ENCODE measurements at places on chromosomes 12 and 14.

- no peak for DNase-seq
Observed at GRCh38 chr14:68079941-68080697, 260.5 kb downstream of the RAD51B start.

DNA sequence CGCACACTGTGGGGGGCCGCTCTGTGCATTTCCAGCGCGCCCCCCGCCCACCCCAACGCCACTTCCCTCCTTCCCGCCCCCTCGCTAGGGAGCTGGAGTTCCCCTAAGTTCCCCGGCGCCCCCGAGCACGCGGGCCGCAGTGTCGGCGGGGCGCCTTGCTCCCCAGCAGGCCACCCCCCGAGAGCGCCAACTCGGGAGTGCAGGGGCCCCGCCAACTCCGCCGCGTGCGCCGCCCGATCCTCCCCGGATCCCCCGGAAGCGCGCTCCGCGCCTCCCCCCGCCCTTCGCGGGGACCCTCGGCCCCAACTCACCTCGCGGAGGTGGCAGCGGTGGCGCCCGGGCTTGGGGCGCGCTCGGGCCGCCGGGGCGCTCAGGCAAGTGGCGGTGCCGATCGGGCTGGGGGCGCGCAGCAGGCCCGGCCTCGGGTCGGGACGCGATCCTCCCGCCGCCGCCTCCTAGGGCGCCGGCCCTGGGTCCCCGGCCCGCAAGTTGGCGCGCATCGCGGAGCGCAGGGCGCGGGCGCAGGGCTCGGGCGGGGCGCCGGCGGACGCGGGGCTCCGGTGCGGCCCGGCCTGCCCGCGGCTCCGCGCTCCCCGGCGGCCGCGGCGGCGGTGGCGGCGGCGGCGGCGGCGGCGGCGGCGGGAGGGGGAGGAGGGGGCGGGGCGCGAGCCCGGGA is at the start of gene NCOR2:
TSS of gene NCOR2 (minus strand) at position 616 of the 676 bp plus-strand sequence. CDS start 72,361 bp downstream, outside the sequence.
- peak; percentile 45 for DNase-seq

GRCh38 chr12:92275443-92276154 is 130.0 kb upstream of the BTG1 start:
- DNase-seq: no peak

DNA sequence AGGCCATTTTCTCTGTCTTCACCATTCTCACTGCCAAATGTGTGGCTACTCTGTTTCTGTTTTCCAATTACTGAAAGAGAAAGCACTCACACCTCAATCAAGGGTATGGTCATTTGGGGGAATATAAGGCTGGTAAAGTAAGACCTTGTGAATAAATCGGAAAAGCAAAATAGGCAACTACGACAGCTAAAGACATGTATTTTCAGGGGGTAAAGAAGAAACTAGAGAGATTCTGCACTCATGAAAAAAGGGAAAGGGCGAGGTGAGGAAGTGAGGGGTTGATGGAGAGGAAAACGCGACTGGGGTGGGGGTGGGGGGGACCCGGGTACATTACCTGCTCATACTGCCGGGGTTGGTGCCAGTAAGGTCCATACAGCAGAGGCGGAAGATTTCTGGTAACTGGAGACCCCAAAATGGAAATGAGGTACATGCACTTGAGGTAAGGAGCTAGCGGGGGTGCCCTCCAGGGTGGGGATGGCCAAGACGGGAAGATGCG is 19.3 kb downstream of the CHD8 start:
- no peak for DNase-seq

GRCh38 chr12:91210144-91210543 is 27.5 kb upstream of the DCN start:
- DNase-seq: no peak

DNA sequence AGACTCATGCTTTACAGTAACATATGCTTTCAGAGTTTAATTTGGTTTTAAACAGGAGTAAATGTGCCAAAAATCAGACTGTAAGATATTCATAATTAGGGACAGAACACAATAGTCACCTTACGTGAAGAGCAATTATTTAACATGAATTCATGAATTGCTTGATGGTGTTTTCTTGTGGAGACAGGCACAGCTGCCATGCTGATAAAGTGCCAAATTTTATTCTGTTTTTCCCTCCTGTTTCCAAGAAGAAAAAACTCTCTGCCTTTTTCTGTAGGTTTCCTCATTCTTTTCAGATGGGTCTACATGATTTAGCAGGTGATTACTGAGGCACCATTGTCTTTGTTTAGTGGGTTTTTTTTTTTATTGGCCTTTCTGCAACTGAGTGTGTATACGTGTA is 80.1 kb downstream of the C12orf42 start:
- no peak for DNase-seq

DNA sequence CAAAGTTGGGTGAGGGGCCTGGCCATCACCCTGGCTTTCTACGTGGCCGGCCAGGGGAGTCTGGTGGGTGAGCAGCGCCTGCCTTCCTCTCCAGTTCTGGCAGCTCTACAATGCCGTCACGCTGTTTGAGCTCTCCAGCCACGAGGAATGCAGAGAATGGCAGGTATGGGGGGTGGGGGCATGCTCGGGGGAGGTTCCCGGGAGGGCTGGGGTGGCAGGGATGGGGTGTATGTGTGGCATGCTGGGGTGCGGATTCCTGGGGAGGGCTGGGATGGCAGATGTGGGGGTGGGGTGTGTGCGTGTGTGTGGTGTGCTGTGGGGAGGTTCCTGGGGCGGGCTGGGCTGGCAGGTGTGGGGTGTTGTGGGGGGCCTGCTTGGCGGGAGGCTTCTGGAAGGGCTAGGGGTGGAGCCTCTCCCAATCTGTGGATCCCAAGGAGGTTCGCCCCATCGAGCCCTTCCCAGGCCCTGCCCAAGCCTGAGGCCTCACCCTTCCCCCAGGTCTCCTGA is 18.5 kb downstream of the RHOF start:
- no peak for DNase-seq

DNA sequence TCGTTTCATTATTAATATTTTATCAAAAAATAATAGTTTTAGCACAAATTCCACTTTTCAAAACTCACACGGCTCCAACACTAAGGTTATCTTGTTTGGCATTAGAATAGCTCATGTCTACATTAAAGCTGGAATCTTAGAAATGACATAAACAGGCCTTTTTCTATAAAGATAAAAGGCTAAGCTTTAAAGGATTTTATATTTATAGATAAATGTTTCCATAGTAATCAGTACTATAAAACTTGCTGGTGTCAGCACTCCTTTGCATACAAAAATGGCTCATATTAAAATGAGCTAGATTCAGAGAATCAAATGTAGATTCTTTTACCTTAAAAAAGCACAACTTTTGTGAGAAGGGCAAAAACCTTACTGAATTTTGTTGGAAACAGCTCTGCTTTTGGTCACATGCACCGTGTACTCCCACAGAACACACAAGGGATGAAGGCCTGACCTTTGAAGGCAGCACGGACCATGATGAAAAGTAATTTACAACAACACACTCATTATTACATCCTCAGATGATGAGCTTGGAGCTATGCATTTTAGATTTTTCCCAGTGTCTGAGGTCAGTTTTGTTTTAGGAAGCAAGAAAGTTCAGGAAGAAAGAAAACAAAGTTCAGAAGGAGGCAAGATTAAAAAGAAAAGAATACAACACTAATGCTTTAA is 202.8 kb downstream of the BCAT1 start:
- no peak for DNase-seq

GRCh38 chr12:8089716-8090115 is 7.6 kb downstream of the NECAP1 start:
- DNase-seq: no peak

DNA sequence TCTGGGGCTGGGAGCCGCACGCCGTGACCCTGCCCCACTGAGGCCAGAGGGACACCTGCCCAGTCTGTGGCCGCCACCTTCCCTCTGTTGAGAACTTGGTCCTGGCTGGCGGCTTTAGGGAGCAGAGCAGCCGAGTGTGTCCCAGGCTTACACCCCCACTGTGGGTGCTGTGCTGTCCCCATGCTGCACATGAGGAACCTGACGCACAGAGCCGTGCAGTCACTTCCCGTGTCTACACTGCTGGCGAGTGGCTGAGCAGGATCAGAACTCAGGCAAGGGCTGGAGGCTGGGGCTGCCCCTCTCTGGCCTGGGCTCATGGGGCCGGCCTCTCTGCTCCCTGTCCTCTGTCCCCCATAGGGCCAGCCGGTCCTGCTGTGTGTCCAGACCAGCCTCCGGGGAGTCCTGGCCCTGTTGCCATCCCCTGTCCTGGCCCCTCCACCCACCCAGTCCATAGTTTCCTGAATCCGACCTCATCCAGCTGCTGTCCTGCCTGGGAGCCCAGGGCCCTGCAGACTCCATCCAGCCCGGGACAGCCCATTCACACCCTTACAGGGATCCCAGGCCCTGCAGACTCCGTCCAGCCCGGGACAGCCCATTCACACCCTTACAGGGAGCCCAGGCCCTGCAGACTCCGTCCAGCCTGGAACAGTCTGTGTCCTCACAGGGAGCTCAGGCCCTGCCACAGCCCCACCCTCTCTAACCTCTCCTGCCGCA is 10.3 kb downstream of the FBRSL1 start:
- no peak for DNase-seq

DNA sequence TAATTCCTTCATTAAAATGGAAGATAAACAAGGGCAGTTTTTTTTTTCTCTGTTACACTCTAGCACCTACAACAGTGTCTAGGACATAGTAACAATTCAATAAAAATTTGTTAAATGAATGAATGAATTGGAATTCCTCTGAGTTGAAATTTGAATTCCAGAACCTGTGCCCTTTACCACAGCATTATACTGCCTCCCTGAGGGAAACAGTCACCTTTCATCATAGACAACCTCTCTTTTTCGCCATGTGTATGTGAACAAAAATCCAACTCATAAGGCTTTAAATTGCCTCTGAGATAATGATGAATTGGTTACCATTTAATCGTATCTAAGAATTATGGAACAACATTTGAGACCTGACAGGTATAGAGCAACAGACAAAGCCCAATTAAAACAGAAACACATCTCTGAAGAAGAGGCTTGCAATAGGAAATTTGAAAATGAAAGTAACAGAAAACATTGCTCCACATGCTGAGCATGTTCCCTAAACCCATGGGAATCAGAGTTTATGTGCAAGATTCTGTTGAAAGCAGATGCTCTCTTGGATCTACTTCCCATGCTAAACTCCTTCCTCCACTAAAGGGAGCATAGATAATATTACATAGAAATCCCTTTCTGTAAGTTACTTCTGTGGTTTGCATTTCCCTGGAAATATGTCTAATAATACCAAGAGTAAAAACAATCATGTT is 657.8 kb downstream of the GALC start:
- DNase-seq: no peak

- no peak for DNase-seq
Observed at GRCh38 chr14:102496958-102497744, 12.4 kb downstream of the ANKRD9 start.

DNA sequence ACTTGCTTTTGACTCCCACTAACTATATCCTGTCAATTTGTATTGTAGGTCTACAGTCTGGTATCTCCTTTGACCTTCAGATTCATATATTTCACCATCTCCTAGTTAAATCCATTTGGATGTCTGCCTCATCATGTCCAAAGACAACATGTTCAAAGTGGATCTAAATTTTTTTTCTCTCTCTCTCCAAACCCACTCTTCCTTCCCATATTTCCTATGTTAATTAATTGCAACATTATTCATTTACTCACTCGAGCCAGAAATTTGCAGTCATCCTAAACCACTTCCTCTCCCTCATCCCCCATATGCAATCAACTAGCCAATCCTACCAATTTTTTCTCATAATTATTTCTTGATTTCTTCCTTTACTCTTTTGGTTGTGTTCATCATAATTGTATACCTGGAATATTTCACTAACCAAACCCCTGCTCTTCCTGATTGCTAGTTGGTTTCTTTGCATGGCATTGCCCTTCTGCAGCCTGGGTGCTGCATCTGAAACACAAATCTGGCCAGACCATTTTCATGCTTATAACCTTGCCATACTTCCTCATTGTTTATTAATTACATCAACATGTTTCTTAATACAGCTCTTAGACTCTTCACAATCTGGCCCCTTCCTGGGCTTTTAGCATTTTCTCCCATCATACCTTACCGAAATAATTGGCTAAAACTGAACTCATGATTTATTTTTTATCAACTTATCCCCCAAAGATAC is 442.2 kb downstream of the ADAMTS20 start:
- DNase-seq: no peak

- no peak for DNase-seq
Observed at GRCh38 chr14:30410986-30411385, 148.0 kb upstream of the G2E3 start.

DNA sequence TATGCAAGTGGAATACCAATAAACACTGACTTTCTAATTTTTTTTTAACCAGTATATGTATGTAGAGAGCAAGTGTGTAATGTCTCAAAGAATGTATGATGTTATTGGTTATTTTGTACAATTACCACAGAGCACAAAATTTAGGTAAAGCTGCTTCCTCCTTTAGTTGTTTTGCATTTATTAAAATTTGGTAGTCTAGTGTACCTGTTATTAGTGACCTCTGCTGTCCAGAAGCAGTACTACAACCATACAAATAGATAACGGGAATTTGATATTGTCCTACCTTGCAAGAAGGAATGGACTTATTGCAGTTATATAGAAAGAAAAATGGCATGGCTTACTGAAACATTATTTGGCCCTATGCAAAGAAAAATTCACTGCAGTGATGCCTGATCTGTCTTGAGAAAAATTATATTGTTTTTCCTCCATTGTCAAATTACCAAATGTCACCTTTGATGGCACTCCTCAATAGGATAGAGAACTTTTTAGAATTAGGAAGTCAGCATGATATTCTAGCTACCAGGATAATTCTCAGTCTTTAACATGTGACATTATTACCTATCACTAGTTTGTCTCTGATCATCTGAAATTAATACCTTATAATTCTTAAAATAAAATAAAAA is 153.9 kb upstream of the RMST start:
- DNase-seq: no peak

DNA sequence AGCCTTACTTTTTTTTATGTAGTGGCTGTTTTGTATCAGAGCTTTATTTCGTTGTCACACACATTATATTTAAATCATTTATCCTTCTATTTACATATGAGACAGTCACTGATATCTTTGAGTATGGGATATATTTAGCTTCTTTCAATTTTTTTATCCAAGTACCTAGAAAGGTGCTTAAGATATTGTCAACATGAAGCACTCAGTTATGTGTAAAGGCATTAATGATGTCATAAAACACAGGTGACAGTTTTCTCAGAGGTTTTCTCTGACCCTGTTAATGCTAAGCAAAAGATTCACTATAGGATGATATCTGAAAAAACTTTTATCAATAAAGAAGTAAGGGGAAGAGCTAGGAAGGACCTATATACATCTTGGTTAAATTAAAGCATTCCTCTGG is 23.2 kb downstream of the LRFN5 start:
- DNase-seq: no peak

GRCh38 chr12:104709692-104710435 is 248.2 kb downstream of the SLC41A2 start:
- no peak for DNase-seq

DNA sequence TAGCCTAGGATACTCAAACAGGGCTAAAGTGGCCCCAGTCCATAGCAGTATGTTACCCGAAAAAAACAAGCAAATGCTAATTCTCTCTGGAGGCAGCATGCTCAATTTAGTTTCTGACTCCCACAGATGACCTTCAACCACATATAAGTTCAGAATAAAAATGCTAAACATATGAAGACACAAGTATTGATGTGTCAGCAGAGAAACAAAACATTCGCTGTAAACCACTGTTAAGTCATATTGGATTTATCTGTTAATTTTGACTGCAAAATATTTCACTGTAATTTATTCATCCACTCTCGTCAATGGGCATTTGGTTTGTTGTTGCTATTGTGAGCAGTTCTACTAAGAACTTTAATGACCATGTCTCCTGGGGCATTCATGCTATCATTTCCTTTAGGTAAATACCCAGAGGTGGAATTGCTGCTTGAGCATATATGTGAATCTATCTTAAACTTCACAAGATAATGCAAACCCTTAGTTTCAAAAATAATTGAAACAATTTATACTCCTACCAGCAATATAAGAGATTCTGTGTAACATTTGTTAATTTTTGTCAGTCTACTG is 36.5 kb downstream of the WBP11 start:
- no peak for DNase-seq
